ENCODE measurements at places on chromosomes 3 and 15.

- no peak for DNase-seq
Measured at GRCh38 chr15:73322665-73323373, 45.9 kb downstream of the HCN4 start.

DNA sequence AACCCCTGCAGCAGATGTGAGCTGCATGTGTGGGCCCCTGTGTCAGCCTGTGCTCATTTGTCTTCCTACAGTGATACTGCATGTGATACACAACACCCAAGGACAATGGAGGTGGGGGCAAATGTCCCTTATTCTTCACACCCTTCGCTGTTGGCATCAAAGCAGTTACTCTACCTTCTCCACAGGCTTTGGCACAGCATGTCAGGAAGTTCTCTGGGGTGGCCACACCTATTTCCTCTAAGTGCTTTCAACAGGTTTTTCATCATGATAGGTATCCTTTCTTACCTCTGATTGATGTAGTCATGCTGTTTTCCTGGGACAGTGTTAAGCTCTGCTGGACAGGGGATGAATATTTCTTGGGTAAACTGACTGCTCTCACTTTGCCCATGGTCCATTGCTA lies 29.5 kb downstream of the ZNF662 start:
- DNase-seq, result no peak

- no peak for DNase-seq
Measured at GRCh38 chr15:48415036-48415886, 84.0 kb downstream of the DUT start.

DNA sequence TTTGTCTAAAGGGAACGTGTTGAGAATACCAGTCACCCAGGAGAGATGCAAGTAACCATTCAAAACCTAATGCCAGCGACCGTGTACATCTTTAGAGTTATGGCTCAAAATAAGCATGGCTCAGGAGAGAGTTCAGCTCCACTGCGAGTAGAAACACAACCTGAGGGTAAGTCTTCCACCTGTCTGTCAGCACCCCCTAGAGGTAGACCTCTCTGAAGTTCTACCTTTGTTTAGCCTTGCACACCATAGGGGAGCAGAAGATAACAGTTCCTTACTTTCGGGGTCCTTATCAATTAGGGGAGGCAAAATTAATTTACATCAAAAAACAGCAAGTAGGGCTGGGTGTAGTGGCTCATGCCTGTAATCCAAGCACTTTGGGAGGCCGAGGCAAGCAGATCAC lies 124.4 kb downstream of the HCN4 start:
- no peak for DNase-seq

DNA sequence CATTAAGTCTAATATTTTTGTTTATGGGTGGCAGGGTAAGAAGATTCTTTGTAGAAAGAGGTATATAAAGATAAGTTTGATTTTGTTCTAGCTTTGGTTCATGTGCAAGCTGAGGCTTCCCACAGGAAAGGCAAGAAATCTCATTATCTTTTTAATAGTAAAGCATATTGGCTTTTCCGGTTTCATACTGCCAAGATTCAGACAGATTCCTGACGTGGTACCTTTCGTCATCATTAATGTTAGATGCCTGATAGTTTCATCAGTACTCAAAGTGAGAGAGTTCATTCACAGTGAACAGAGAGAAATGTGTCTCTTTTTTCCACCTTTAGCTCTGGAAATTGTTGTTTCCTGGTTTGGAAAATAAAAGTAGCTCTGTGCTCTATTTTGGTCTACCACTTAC lies 16.5 kb downstream of the TPM1 start:
- no peak for DNase-seq

GRCh38 chr3:99319961-99320360 lies 318.4 kb upstream of the COL8A1 start:
- DNase-seq, result no peak

- DNase-seq, result peak; percentile 89
Measured at GRCh38 chr3:4741404-4742307, 237.6 kb upstream of the BHLHE40 start.

DNA sequence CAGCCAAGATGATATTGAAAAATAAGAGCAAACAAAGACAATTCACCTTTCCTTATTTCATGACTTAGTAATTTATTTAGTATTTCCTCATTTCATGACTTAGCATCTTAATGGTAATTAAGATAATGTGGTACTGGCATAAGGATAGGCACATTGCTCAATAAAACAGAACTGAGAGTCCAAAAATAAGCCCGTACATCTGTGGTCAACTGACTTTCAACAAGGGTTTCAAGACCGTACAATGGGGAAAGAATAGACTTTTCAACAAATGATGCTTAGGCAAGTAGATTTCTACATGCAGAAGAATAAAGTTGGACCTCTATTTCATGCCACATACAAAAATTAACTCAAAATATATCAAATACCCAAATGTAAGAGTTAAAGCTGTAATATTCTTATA lies 603 bp upstream of the PYDC2 start:
- DNase-seq, result no peak

- DNase-seq, result no peak
Measured at GRCh38 chr3:18556001-18556408, 130.9 kb upstream of the SATB1 start.

DNA sequence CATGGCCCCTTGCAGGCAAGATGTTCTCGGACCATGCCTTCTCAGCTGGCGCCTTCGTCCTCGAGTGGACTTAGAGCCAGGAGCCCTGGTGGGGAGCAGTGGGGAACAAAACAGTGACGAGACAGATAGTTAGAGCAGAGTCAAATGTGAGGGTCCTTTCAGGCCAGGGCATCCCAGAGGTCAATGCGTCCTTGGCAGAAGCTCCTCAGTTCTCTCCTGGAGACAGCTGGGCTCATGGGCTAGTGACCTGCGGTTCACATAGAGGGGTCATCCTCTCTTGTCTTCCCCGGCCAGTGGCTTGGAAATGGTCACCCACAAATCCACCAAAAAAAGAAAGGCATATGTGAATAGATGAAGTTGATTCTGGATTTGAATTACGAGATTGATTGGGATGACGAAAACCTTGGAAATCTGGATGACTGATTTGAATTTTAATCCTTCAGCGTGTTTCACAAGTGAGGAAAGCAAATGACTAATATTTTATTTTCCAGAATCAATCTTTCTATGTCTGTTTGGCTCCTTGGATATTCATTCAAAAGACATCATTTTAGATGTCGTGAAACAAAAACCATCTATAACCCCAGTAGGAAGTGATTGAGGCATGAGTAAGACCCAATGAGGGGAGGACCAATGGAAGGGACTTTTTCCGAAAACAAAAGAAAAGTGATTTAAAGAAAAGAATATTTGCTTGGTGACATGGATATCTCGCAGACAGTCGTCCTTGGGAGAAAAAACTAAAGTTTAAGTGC lies 84.5 kb downstream of the ASB7 start:
- DNase-seq, result no peak

GRCh38 chr3:108127301-108127988 lies 36.6 kb upstream of the CD47 start:
- DNase-seq, result no peak

DNA sequence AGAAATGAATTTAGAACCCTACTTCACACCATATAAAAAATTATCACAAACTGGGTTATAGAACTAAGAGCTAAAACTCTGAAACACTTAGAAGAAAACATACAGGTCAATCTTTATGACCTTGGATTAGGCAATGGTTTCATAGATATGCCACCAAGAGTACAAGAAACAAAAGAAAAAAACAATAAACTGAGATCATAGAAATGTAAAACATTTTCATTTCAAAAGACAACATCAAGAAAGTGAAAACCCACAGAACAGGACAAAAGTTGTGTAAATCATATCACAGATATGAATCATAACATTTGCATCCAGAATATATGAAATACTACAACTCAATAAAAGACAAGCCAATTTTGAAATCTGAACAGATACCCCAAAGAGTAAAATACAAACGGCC lies 72.4 kb downstream of the TBL1XR1 start:
- DNase-seq, result no peak

- DNase-seq, result no peak
Measured at GRCh38 chr15:34336231-34336990, 1.2 kb downstream of the SLC12A6 start.

GRCh38 chr3:43659250-43659880 lies 31.4 kb upstream of the ABHD5 start:
- DNase-seq, result no peak

DNA sequence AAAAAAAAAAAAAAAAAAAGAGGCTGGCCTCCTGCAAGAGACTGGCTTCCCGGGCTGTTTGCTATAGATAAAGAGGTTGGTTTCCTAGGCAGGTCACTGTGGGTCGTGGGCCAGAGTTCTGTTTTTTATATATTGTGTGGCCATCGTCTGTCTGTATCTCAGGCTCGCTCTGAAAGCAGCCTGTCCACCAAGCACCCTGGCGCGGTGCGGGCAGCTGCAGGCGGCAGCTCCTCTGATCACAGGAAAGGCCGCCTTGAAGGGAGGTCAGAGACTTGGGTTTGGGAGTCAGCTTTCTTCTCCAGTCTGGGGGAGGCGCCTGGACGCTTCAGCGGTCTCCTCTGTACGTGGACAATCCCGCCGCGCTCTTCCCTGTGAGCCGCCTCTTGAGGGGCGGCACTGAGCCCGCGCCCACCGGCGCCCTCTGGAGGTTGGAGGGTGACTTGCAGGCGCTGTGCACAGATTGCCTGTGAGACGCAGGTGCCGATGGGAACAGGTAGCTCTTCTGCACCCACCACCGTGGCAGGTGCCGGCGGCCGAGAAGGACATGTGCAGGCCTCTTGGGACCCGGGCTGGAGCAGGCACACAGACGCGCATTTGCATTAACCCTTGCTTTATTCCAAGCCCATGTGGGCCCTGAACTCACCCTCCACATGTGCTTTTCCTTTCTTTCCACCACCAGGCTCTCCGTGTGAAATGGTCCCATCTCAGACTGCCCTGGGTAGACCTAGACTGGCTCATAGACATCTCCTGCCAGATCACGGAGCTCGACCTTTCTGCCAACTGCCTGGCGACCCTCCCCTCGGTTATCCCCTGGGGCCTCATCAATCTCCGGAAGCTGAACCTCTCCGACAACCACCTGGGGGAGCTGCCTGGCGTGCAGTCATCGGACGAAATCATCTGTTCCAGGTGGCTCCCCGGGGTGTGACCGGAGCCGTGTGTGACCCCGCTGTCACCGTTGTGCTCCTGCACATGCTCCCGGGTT lies 89.3 kb downstream of the LRRK1 start:
- peak; percentile 43 for DNase-seq

DNA sequence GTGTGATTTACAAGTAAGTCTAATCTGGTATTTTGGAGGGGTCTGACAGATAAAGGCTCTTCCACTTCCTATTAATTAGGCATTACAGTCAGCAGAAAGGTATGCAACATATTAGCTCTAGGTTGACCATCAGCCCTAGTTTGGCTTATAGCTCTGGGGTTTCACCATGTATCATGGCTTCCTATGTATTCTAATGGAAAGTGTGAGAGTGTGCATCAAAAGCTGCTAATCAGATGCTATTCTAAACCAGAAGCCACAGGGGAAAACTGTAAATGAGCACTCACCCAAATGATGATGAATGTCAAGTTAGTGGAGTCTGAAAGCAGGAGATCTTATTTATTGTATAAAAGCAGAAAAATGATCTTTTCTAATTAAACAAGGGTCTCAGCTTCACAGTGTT lies 149.2 kb upstream of the MITF start:
- DNase-seq, result no peak

- no peak for DNase-seq
Measured at GRCh38 chr15:43941555-43941954, 114.8 kb downstream of the WDR76 start.

GRCh38 chr15:69340243-69340900 lies 41.7 kb downstream of the PAQR5 start:
- DNase-seq, result no peak

- no peak for DNase-seq
Measured at GRCh38 chr15:91208371-91208770, 108.3 kb downstream of the SV2B start.

- no peak for DNase-seq
Measured at GRCh38 chr15:25093455-25094029, 138.8 kb downstream of the SNRPN start.

DNA sequence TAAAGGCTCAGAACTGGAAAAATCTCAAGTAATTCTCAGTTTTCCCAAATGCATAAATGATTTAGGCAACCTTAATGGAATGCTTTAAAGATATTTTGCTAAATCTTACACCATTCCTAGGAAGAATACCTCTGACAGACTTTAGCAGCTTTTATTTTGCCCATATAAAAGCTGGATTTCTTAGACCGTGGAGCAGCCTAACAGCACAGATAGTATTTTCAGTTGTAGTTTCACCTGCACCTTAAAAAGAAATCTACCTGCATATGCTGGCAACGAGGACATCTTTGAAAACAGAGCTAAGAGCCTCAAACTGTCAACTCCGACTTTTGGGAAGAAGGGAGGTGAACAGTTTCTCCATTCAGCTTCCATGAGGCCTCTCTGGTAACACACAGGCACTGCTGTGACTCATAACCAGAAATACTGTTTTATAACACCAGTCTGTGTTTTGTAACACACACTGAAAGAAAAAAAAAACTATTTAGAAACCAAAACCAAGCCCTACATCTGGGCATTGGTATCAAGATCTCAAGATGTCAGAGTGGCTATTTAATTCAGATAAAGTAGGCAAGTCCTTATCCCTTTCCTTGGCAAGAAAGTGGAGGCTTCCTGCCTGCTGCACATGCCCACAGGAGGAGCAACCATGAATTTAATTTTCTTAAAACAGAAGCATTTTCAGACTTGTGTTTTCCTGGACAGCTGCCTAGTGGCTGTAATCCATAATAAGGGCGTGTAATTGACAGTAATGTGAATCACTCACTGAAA lies 181.5 kb upstream of the ICE2 start:
- peak; percentile 6 for DNase-seq

- no peak for DNase-seq
Measured at GRCh38 chr15:71542836-71543235, 267.5 kb upstream of the NR2E3 start.

DNA sequence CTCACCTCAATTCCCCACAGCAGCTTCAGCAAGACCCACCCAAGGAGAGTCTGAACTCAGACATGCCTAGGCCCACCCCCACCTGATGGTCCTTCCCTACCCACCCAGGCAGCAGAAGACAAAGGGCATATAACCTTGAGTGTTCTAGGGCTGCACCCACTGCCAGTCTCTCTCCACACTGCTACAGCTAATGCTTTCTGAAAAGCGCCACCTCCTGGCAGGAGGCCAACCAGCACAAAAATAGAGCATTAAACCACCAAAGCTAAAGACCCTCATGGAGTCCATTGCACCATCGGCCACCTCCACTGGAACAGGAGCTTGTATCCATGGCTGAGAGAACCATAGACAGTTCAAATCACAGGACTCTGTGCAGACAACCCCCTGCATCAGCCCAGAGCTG lies 11.3 kb upstream of the RPL39L start:
- DNase-seq, result no peak

- no peak for DNase-seq
Measured at GRCh38 chr3:143433787-143434378, 314.3 kb downstream of the CHST2 start.

DNA sequence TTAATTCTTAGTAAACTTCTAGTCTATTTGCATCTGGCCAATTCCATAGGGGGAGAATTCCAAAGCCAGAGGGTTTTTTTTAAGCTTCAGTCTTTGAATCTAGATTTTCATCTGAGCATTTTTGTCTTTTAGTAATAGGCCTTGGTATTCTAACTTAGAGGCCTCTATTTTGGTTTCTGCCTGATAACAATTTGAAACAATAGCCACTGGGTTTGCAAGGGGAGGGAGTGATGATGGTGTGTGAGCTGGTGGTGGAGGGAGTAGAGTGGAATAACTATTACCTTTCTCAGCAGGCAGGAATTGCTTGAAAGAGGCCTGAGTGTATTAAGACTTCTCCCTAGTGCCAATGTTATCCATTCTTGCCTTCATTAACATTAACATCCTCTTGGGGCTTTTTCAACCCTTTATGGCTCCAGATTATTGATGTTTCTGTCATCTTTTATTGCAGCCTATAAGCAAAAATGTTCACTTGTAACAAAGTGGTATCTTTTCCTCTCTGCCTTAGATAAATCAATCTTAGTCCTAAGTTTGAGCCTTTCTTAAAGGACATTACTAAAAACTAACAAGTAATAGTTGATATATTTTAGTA lies 26.5 kb upstream of the TCF12 start:
- DNase-seq, result no peak

Measured in smooth muscle cell of the brain vasculature (primary cell).